ENCODE measurements at places on chromosomes 12 and 14.

DNA sequence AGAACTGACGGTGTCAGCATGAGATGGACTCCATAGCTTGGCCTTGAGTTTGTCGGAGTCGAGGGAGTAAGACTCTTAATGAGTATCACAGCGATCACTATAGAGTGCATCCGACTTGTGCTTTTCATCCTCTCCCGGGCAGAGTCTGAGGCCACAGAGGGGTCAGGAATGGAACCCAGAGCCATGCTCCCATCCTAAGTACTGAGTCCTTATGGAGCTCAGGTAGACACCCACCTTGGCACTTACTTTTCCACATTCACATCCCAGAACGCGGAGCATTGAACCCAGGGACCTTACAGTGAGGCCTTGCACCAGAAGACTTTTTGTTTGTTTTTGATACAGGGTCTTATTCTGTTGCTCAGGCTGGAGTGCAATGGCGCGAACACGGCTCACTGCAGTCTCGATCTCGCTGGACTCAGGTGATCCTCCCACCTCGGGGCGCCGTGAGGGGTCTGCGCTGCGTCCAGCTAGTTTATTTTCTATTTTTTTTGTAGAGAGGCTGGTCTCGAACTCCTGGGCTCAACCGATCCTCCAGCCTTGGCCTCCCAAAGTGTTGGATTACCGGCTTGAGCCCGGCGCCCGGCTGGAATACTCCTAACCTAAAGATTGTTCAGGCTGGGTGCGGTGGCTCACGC is 719 bp upstream of the SRSF9 start:
- DNase-seq, result no peak

DNA sequence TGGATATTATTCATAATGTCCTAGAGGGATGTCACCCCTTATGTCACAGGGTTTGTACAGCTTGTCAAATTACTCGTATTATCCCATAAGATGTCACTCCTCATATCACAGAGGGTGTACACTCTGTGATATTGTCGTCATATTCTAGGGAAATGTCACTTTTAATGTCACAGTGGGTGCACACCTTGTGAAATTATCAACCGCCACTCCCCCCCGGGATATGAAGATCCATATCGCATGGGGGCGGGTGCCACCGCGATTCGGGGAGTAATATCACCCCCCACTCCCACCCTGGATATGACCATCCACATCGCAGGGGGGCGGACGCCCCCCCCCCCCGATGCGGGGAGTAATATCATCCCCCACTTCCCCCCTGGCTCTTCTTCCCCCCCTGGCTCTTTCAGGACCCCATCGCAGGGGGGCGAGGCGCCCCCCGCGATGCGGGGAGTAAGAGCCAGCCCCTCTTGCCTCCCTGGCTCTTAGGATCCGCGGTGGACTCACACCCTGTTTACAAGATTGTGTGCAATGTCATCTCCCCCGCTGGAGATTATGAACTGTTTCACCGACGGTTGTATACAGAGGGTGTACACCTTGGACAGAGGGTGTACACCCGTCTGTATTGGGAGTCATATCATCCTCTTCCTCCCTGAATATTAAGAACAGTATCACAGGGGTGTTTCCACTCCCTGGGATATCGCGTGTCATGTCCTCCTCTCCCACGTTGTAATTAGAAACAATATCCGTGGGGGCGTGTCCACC is 92.8 kb downstream of the FRMD6 start:
- DNase-seq, result no peak

DNA sequence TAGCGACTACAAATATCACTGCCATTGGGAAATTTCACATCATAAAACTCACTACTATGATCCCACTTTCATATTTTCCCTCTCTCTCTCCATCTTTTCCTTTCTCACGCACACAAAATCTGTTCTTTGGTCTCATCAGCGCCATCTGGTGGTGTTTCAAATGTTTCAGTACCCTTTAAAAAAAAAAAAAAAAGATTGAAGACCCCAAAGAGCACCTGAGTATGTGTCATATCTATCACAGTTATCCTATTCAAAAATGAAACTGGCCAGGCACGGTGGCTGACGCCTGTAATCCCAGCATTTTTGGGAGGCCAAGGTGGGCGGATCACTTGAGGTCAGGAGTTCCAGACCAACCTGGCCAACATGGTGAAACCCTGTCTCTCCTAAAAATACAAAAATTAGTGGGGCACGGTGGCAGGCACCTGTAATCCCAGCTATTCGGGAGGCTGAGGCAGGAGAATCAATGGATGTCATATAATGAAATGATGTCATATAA is 72.4 kb downstream of the TTC9 start:
- DNase-seq, result peak; percentile 4

DNA sequence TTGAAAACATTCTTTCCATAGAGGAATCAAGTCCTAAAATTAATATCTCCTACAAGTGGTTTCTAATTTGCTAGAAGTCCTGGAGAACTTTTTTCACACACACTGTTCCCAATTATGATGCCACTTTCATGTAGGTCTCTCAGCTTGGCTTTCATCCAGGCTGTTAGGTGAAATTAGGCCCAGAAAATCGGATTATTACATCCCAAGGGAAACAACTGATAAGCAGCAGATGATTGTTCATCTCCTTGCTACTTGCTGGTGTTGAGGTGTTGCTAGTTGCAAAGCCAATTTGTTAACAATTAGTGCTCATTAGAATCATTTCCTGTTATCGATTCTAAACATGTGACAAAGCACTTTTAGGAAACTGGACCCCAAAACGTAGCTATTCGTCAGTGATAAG is 248.0 kb downstream of the PDZRN4 start:
- DNase-seq, result no peak

DNA sequence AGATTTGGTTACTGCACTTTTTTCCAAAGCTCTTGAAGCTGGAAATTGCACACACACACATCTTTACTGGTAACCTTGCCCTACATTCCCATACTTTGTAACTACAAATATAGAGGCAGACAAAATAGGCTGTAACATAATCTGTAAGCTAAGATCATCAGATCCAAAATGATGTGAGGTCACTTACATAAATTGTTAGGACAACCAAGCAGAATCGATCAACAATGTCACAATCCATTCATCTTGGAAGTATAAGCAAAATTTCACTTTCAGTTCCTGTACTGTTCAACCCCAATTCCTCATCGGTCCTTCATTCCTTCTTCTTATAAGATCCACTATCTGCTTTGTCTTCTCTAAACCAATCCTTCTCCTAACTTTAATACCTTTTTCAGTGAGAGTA is 72.6 kb downstream of the EPS8 start:
- DNase-seq, result no peak

GRCh38 chr12:94178882-94179281 is 30.5 kb downstream of the PLXNC1 start:
- DNase-seq, result no peak

DNA sequence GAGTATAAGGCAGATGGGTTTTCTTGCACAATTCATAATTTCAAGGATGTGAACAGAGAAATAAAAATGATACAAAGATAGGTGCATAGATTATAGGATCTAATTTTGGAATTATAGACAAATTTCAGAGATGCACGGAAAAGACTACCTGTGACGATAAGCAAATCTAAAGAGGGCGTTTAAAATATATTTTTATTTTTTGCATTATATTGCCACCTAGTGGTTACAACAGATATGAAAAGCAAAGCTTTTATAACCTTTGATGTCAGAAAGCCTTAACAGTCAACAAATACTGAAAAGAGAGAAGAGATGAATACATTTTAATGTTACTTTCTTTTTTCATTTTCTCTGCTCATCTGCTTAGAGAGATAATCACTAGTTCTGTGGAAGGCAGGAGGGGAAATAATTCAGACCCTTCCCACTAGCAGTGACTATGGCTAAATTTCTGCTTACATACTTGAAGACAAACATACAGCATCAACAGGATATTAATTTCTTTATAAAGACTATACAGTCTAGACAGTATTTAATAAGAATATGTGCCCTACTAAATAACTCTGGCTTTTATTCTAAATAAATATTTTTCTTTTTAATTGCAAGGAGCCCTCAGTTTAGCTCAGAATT is 46.3 kb downstream of the NTS start:
- no peak for DNase-seq

- DNase-seq, result no peak
Observed at GRCh38 chr12:79296133-79296532, 394.6 kb downstream of the PAWR start.

DNA sequence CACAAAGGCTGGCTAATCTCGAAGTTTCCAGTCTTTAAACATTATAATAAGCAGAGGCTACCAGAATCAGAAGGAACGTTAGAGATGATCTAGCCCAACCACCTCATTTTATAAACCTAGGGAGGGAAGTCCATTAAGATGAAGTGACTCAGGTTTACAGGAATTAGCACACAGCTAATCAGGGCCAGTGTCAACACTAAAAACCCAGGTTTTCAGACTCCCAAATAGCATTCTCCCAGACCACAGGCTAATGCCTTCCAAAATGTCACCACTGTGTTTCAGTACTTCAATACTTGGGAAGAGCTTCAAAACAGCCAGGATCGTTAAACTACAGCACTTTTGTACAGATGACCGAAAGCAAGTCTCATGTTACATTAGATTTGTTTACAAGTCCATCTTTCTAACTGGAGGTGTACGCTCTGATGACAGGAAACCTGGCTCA is 89.2 kb downstream of the FOXN3 start:
- DNase-seq, result no peak

GRCh38 chr14:90750701-90751100 is 65.5 kb downstream of the TTC7B start:
- DNase-seq, result no peak

- no peak for DNase-seq
Observed at GRCh38 chr14:31027847-31028246, 1.7 kb upstream of the STRN3 start.

GRCh38 chr12:49559011-49559675 is 8.8 kb downstream of the MCRS1 start:
- DNase-seq, result no peak

GRCh38 chr12:20443792-20444191 is 75.5 kb downstream of the PDE3A start:
- DNase-seq, result no peak

- no peak for DNase-seq
Observed at GRCh38 chr14:103141117-103141796, 18.0 kb downstream of the TNFAIP2 start.

DNA sequence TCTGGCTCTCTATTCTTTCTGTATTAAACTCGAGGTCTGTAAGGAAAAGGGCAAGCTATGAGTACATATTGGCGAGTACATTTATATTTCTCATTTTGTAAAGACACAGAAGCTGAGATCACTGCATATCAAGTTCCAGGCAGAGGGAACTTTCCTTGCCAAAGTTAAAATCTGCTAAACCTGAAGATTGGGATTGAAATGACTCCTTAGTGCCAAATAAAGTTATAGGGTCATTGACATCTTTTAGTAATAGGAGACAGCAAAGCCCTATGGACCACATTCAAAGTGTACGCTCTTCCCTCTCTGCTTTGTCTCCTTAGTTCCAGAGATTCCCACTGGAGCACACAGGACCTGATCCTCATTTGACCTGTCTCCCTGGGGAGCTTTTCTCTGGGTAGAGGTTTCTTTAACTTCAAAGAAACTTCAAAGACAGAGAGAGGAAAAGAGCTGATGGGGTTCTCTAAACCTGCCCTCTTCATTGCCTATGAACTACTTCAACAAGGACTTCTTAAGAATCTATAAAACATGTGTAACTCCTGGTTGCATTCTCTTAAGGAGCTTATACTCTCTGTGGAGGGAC is 42.6 kb upstream of the PTPRR start:
- no peak for DNase-seq

- DNase-seq, result peak; percentile 44
Observed at GRCh38 chr12:131132118-131132892, 178.6 kb downstream of the ADGRD1 start.

DNA sequence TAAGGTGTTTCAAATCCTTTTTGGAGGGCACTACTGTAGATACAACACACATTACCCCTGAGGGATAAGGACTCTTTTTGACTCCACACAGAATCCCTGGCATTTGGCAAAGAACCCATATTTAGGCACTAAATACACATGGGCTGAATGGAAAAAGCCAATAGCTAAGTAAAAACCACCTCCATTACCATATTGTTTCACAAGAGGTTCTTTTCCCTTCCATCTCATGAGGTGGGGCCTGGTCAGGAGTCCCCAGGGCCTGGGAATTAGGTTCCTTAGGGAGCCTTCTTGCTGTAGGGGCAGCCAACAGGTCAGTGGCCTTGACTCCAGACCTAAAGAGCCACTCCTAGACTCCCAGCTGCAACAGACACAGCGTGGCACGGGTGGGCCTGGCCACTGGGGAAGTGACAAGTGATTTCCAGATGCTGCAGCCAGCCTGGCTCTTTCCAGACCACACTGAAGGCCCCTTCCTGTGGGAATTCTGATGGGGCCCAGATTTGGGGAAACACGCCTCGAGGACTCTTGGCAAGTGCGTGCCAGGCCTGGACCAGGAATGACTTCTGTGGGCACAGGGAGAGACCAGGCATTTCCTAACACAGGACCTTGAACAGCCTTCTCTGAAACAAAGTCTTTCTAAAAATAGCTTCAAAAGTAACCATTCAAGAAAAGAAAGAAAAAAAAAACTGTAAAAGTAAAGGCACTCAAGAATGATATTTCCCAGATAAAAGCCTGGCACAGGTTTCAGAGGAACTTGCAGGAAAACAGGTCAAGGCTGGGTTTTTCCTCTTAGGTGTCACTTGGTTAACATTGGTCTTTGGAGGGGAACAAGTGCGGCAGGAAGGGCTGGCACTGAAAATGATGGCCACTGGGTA is 18.1 kb downstream of the SSH1 start:
- no peak for DNase-seq

GRCh38 chr12:124411953-124412645 is 117.2 kb downstream of the RFLNA start:
- no peak for DNase-seq

- DNase-seq, result no peak
Observed at GRCh38 chr12:62601765-62602164, 135.1 kb downstream of the MON2 start.

DNA sequence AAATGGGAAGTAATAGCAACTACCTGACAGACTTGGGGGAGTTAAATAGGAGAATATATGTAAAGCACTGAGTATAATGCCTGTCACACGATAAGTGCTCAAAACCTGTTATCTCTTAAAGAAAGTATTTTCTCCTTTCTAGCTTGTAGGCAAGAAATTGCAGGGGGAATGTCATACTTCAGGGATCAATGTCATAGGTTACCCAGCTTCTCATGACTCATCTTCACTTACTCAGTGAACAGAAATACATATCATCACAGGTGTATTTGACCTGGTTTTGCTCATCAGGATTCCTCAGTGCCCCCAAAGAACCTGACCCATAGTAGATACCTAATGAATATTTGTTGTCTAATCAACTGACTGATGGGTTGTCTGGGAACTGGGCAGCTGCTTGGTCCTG is 285.0 kb upstream of the ATP2B1 start:
- DNase-seq, result no peak

DNA sequence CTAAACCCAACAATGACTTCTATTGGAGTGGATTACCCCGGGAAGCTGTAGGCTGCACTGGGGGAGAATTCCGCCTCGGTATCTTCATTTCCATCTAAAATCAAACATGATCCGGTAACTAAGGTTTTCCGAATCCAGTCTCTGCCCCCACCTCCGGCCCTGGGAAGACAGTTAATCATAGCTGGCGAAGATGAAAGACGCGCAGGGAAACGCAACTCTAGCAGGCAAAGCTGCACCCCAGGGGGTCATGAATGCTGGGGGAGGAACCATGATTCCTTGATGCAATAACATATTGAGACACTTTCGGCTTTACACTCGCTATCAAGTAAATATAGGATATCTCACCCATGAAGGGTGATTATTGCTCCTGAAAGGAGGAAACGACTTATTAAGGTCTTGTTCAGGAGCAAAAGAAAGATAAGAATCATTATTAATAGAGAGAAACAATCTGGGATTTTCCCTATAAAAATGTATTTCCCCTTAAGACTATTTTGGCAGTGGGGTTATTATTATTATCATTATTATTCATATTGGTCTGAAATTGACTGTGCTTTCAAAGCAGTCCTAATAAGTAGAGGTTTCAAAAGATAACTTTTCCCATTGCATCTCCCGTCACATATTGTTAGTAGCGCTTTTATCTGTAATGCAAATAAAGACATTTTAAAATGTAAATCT is 614.9 kb downstream of the VRK1 start:
- no peak for DNase-seq

All from CD4-positive, alpha-beta T cell treated with Interferon gamma for 1 hour (primary cell).